Lower lobe of right lung (tissue), 2 donors: ENCODE measurements at places on chromosomes 11 and 22. TPM values are rescaled to one million over a fixed set of nuclear protein-coding genes. Genes with fewer than 3 reads are reported as not detected.

The OR8G1 gene
- total RNA-seq: not detected

The TEF gene
- 29.7 TPM for total RNA-seq

The CD82 gene
- 129 TPM for total RNA-seq

The TREH gene
- total RNA-seq: 0.30 TPM

The EIF4G2 gene
- total RNA-seq: 778 TPM

The GGTLC2 gene
- total RNA-seq: 2.7 TPM

The MMP1 gene
- total RNA-seq: 0.97 TPM

DNA sequence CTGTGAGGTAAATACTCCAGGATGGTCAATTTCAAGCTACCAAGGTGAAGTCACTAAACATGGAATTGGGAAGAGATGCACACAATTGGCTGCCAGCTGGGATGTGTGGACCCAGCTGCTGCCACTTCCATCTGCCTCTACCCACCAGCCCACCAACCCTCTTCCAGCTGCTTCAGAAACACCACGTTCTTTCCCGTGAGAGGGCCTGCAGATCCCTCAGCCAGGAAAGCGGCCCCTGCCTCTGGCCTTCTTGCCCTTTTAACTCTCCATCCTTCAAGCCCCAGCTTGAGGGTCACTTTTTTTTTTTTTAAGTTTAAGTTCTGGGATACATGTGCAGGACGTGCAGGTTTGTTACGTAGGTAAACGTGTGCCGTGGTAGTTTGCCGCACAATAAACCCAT is 20.0 kb downstream of the PRG3 start:
- DNase-seq: no peak

GRCh38 chr11:119192111-119192510 is 6.8 kb downstream of the NHERF4 start:
- peak; percentile 32 for DNase-seq

GRCh38 chr11:2797121-2797711 is 88.4 kb downstream of the CDKN1C start:
- peak; percentile 40 for DNase-seq

DNA sequence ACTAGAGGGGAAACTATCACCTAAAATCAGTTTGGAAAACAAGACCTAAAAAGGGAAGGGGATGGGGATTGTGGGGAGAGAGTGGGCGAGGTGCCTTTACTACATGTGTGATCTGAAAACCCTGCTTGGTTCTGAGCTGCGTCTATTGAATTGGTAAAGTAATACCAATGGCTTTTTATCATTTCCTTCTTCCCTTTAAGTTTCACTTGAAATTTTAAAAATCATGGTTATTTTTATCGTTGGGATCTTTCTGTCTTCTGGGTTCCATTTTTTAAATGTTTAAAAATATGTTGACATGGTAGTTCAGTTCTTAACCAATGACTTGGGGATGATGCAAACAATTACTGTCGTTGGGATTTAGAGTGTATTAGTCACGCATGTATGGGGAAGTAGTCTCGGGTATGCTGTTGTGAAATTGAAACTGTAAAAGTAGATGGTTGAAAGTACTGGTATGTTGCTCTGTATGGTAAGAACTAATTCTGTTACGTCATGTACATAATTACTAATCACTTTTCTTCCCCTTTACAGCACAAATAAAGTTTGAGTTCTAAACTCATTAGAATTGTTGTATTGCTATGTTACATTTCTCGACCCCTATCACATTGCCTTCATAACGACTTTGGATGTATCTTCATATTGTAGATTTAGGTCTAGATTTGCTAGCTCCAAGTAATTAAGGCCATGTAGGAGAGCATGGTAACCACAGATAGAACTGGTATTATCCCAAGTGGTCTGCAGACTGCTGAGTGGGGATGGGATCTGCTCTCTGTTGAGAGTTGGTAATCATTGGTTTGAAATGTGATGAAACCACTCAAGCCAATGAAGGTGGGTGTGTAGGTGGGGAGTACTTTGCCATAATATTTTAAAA is 3.6 kb downstream of the NEAT1 start:
- DNase-seq: no peak

DNA sequence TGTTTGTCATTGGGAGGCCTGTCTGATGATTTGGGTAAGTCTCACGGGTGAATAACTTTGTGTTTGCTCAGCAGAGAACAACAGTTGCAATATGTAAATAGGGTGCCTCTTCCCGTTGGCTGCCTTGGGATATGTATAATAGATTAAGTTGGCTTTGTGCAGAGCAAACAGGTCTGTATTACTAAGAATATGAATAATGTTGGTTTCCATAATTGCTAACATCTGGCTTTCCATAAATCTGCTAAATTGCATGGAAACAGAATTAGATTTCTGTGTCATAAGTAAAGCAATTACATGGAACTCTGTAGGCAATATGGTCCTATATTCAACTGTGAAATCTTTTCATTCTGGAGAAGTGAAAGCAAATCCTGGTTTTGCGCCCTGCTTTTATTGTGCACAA is 636.0 kb upstream of the ANO5 start:
- no peak for DNase-seq

DNA sequence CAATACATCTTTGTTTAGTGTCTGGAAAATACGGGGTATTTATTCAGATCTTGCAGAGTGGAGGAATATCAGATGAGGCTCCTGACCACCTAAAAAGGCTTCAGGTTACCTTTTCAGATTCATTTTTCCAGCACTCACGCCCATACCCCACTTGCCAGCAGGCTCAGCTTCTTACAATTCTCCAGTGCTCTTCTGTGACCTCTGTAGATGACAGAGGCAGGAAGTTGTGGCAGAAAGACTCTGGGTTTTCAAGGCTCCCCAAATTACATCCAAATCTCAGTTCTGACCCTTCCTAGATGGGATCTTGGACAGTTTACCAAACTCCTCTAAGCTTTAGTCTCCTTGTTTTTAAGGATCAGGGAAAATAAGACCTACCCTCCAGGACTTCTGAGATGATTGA is 61.1 kb downstream of the SYTL2 start:
- DNase-seq: no peak

- no peak for DNase-seq
Observed at GRCh38 chr11:108319541-108320145, 96.8 kb downstream of the ATM start.

- DNase-seq: no peak
Observed at GRCh38 chr11:94737171-94737611, 31.0 kb upstream of the AMOTL1 start.

GRCh38 chr11:88415495-88415894 is 78.0 kb upstream of the CTSC start:
- DNase-seq: no peak

DNA sequence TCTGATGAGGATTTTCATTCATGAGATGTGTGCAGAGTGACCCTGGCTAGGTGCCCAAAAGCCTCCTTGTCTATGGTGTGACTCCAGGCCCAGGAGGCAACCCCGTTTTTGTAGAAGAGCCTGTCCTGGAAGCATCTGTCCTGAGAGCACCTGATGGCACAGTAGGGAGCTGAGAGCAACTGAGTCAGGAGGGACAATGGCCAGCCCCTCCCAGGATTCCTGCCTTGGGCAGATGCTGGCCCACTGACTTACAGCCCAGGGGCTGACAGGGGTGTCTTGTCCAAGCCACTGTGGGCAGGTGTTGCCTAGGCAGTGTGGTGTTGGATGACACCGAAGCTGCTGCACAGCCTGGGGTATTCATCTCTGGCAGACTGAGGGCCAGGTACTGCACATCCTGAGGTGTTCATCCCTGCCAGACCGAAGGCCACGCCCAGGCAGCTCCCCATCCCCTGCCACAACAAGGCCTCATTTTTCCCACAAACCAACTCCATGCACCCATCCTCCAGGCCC is 3.2 kb upstream of the RFPL2 start:
- DNase-seq: no peak

- DNase-seq: peak; percentile 52
Observed at GRCh38 chr11:118913411-118914125, 12.2 kb downstream of the BCL9L start.
